ENCODE measurements at places on chromosomes 1 and 21. TPM values are rescaled to one million over a fixed set of nuclear protein-coding genes. Genes with fewer than 3 reads are reported as not detected.

SPATA45 gene
- total RNA-seq = not detected

CD5L gene
- total RNA-seq = not detected

POU3F1 gene
- 0.09 TPM for total RNA-seq

ANKRD45 gene
- total RNA-seq = 0.20 TPM

USH2A gene
- total RNA-seq = not detected

CLCNKB gene
- not detected for total RNA-seq

KIAA1614 gene
- total RNA-seq = 0.07 TPM

TCHH gene
- total RNA-seq = 0.12 TPM

CYP4A22 gene
- total RNA-seq = not detected

SLC44A3 gene
- not detected for total RNA-seq

MPZ gene
- total RNA-seq = 3.9 TPM

SPRR2B gene
- total RNA-seq = not detected

ANKRD35 gene
- total RNA-seq = 1.1 TPM

FCAMR gene
- not detected for total RNA-seq

PLA2G2A gene
- total RNA-seq = not detected

DNA sequence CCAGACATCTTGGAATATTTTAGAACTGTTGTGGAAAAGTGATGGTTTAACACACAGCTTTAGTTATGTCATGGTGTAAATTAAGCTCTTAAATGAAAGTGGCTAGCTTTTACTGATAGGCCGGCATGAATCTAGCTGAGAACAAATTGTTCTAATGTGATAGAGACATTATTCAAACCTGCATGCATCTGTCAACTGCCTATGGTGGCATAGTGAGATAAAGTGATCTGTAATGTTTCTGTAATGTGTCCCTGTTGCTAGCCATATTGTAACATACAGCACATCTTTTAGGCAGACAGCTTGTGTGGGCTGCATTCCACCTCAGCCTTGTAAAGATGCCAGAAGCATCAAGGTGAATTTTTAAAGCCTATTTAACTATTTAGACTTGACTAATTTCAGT lies 16.0 kb downstream of the LRIG2 start:
- no peak for DNase-seq

DNA sequence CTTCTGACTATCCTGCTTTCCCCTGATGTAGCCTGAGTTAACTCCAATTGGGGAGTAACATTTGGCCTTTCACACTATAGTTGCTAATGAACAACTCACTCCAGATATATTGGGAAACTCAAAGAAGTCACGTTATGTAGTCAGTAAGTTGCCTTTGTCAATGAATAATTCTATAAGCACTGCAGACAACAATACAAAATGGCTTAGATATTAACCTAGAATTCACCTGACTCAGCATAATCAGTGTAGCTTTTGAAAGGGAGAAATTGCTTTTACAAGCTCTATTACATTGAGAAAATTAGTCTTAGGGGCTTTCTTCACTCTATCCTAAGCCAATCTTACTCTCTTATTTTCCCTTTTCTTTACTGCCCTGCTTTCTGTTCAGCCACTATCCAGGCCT lies 303.5 kb upstream of the NR5A2 start:
- DNase-seq = no peak

DNA sequence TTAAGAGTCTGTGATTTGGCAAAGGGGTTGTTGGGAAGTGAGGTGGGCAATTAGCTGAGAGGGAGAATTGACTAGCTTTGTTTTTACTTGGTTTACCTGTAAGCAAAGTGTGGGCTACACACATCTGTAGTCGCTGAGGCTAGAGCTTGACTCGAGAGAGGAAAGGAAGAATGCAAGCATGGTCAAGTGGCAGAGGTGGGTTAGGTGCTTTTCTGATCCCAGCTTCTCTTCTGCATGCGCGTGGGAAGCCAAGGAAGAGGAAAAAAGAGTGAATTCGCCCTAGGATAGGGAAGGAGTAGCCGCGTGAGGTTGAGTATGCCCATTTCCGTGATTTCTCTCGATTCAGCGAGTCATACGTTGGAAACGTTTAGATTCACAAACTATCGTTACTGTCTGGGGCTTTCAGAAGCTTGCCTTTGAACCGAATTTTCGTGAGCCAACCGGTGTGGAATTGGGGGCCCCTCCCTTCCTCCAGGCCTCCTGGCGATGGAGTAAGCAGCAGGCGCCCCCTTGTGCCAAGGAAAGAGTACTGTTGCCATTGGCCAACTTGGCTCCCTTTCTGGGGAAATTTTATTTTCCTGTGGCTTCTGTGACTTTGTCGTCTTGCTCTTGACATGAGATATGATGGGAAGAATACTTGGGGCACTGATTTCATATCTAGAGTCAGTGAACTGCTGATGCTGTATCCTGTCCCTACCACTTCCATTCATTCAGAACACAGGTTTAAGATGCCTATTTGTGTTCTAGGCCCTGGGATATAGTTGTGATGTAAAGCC lies 1.3 kb downstream of the PIGV start:
- peak; percentile 93 for DNase-seq

GRCh38 chr1:56710646-56711045 lies 65.5 kb downstream of the PRKAA2 start:
- no peak for DNase-seq

GRCh38 chr1:100943533-100943932 lies 47.6 kb downstream of the SLC30A7 start:
- DNase-seq = no peak

GRCh38 chr1:102262994-102263393 lies 266.3 kb upstream of the OLFM3 start:
- DNase-seq = no peak

DNA sequence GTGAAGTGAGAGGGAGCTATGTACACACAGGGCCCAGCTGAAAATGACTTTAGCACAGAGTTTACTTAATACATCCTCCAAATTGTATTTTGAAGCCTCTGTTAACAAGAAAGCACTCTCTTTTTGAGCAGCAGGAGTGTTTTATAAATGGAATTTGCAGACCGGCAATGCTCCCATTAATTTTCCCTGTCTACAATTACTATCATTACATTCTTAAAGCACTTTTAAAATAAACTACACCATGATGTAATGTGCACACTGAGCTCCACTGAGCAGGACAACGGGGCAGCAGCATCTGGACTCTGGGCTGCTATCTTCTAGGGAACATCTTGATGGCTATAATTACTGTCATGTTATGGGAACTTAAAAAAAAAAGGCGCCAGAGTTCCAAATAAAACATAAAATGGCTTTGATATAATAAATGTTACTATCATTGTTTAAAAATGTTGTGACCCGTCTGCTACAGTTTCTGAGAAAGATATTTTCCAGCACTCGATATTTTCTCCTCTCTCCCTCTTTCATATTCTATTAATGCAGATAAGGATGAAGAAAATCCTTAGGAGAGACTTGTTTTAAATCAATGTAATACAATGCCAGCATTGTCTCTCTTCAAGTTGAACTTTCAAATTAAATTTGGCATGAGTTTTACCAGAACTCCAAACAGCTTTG lies 150.9 kb downstream of the HLX start:
- no peak for DNase-seq

GRCh38 chr1:20308569-20308968 lies 17.9 kb downstream of the VWA5B1 start:
- no peak for DNase-seq

DNA sequence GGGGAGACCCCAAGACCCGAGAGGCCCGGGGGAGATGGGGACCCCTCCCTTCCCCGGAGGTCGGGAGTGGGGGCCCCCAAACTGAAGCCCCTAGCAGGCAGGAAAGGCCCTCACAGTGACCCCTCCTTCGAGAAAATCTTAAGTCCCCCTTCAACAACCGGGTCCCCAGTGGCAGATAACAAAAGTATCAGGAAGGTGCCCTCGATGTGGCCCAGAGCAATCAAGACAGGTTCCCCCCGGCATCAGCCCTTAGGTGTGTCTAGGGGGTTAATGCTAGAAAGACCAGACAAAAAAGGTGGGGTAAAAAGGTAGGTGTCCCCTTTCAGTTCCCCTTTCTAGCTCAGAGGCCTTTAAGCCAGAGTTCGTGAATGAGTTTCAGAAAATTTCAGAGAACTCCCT lies 282 bp upstream of the ECE1 start:
- DNase-seq = peak; percentile 46

- no peak for DNase-seq
Observed at GRCh38 chr1:62784509-62785365, 805 bp downstream of the ATG4C start.

DNA sequence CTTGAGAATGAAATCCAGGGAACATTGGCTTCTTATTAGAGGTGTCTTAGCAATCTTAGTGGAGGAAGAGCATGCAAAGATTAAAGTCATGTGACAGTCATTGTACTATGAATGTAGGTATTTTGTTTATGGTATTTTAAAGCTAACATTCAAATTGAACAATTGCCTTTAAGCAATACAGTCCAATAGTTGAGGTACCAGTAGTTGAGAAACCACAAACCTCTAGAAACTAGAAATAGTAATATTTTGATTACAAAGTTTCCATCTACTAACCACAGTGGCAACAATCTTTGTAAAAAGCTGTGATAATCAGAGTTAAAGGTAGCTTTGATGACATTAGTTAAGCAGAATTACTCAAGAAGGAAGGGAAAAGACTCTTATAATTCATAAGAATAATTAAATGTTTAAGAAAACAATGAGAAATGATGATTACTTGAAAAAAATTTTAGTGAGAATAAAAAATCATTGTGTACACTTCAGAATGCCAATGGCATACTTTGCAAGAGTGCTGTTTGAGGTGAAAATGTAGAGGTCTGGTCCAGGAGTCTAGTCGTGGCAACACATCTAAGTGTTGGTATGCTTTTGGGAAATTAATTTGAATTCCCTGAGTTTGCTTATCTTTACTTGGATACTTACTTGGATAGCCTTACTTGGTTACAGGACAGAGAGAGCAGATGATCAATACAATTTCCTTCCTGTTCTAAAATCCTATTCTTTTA lies 104.9 kb upstream of the PTGFR start:
- no peak for DNase-seq

- DNase-seq = no peak
Observed at GRCh38 chr1:213286235-213286634, 235.2 kb downstream of the RPS6KC1 start.

GRCh38 chr21:37032877-37033471 lies 26.5 kb downstream of the RIPPLY3 start:
- no peak for DNase-seq

DNA sequence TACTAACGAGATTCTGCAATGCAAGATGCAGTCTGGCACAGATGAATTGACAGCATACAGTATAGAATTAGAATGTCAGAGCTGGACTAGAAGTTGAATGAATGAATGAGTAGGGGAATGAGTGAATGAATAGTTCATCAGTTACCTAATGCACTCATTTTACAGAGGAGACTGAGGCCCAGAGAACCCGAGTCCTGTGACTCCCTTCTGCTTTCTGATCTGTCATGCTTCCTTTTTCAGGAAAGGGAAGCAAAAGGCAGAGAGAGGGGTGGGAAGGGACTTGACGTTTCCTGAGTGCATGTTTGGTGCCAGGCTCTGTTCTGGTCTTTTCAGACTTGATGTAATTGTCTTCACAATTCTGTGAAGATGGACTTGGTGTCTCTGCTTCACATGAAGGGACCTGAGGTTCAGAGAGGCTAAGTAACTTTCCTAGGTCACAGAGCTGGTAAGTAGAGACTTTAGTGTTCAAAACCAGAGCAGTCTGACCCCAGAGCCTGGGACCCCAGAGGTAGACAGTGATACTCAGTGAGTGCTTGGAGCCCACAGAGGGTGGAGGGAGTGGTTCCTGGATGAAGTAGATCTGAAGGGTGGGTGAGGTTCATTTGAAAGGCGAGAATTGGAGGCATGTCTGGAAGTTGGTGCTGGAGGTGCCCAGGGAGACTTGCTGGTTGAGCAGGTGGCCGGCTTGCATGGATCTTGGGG lies 8.0 kb upstream of the MEX3A start:
- no peak for DNase-seq

- DNase-seq = no peak
Observed at GRCh38 chr1:16145030-16145661, 10.7 kb downstream of the EPHA2 start.

DNA sequence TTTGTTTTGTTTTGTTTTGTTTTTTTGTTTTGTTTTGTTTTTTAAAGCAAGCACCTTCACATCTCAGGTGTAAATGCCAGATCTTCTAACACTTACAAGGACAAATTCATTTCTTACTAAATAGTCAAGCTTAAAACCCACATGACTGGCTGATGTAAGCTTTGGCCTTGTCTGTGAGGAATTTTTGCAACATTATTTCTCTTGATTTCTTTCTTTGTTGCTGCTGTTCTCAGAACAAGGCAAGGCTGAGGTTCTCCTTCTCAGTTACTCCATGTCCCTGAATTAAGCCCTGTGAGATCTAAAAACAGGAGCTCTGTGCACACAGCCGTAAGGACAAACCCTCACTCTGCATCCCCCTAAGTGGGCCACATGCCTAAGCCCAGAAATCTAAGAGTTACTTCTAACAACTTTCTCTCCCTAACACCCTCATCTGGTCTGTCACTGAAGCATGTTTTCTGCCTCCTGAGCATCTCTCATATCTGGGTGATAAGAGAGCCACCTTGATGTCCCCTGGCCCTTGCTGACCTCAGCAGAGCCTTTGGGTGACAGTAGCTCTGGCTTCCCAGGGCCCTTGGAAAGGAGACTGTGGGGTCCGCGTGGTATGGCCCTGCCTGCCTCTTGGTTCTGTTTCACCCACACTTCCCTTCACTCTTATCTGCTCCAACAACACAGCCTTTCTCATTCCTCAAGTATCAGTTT lies 81.2 kb upstream of the HOOK1 start:
- DNase-seq = no peak

GRCh38 chr1:99482750-99483149 lies 163.2 kb upstream of the PALMD start:
- DNase-seq = no peak

- no peak for DNase-seq
Observed at GRCh38 chr1:214002472-214002871, 14.7 kb downstream of the PROX1 start.

DNA sequence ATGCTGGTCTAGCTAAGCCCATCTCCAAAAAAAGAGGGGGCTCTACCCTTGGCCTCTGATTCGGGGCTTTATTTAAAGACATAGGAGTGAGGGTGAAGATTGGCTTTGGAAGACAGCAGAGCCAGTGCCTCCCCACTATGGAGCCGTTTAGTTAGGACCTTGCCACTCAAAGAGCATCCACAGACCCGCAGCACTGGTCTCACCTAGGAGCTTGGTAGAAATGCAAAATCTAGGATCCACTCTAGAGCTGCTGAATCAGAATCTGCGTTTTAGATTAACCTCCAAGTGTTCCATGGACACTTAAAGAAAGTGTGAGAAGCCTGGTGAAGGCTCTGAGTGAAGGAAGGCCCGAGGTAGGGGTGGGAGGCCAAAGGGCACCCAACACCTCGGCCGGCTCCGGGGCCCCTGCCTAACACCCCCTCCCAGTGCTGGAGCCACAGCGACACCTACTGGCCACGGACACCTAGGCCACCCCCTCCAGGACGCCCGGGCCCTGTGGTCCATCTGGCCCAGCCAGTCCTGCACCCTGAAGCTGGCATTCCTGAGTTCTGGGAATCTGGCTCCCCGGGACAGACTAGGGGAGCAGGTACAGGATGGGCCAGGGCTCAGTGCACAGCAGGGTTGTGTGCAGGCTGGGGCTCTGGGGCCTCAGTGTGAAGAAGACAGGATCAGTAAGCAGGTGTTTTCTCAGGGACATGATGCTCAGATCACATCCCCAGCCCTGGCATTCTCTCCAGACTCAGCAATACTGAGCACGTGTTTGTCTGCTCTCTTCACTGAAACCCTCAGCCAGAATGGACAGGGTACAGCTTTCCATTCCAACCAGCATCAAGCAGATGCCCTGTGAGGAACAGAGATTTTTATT lies 79.2 kb downstream of the TMEM53 start:
- peak; percentile 84 for DNase-seq

- no peak for DNase-seq
Observed at GRCh38 chr1:3504151-3504821, 49.8 kb downstream of the ARHGEF16 start.

All from activated CD8-positive, alpha-beta memory T cell treated with anti-CD3 and anti-CD28 coated beads, Interleukin-2, amount 10 ng/mL, durations not matched to agents 7 days and 5 days (primary cell).